Thyroid gland (tissue), 4 donors: ENCODE measurements at places on chromosomes 16 and 17. TPM values are rescaled to one million over a fixed set of nuclear protein-coding genes. Genes with fewer than 3 reads are reported as not detected.
A peak's percentile ranks its signal among the peaks of the same experiment; 100 is the strongest.

DNA sequence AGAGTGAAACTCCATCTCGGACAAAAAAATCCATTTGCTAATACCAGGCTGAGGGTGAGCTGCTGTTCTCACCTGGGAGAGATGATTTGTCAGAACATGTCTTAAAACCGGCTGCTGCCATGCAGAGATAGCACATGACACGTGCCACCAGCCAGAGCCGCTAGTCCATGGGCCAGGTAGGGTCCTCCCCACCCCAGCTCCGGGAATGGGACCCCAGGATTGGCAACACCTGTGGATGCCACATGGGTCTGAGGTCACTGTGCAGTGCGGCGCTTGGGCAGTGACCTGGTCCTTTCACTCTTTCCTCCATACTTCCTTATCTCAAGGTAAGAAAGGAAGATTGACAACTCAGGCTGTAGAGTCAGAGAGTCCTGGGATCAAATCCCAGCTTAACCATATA, 393.3 kb upstream of the TNRC6C start:
- DNase-seq = no peak
- no peaks in the 10 kb centered on the region for H3K36me3 ChIP-seq
- no peak overlapping the region for H3K27ac ChIP-seq

- no peak overlapping the region for H3K4me3 ChIP-seq
- no peaks in the 10 kb centered on the region for H3K4me1 ChIP-seq
- H3K36me3 ChIP-seq = no peaks in the 10 kb centered on the region
- DNase-seq = no peak
- no peak overlapping the region for H3K27ac ChIP-seq
Measured at GRCh38 chr16:27798241-27798640, 248.3 kb downstream of the KATNIP start.

GRCh38 chr17:63533433-63534077, 10.4 kb downstream of the KCNH6 start:
- no peak overlapping the region for H3K4me3 ChIP-seq
- no peaks in the 10 kb centered on the region for H3K36me3 ChIP-seq
- peaks cover 5% of the 10 kb centered on the region for H3K4me1 ChIP-seq

DNA sequence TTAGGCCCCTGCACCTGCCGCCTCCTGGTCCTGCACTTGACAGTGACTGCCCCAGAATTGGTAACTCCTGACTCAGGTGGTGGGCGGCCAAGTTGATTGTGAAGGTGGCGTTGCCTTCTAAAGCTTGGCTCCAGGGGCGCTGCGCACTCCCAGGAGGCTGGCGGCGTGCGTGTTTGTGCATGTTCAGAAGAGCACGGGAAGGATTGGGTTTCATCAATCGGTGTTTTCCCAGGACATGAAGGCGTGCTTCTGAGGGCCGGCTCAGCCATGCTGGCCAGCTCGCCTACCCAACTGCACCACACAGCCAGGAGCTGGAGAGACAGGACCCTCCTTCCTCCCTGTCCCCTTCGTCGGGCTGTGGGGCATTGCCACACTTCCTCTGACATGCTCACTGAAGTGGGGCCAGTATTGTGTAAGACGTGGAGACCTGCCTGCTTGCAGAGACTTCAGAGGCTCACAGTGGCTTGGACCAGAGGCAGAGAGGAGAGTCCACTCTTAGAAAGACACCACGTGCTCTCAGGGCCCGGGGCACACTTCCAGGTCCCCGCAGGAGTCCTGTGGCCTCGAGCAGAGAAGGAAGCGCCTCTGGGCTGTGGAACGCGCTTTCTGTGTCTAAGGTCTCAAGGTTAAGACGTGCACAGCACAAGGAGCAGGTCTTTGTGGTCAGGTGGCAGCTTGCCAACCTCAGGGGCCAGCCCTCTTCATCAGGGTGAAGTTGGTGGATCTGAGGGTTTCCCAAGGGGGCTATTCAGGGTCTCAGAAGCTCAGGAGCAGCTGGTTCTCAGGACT, 2.8 kb downstream of the RAB40C start:
- peaks cover 45% of the 10 kb centered on the region for H3K4me1 ChIP-seq
- DNase-seq = peak; percentile 74
- no peaks in the 10 kb centered on the region for H3K27me3 ChIP-seq
- H3K27ac ChIP-seq = peak overlapping the region; percentile 85

TBC1D3G gene
- 1.2 TPM for total RNA-seq

- H3K4me1 ChIP-seq = peaks cover 6% of the 10 kb centered on the region
- H3K36me3 ChIP-seq = no peaks in the 10 kb centered on the region
- H3K27me3 ChIP-seq = no peaks in the 10 kb centered on the region
- H3K27ac ChIP-seq = no peak overlapping the region
Measured at GRCh38 chr17:7875804-7876370, 12.7 kb upstream of the CHD3 start.

- H3K4me3 ChIP-seq = no peak overlapping the region
- no peaks in the 10 kb centered on the region for H3K27me3 ChIP-seq
- H3K4me1 ChIP-seq = peaks cover under 1% of the 10 kb centered on the region
- H3K36me3 ChIP-seq = no peaks in the 10 kb centered on the region
Measured at GRCh38 chr17:71933306-71933705, 187.5 kb upstream of the SOX9 start.

DNA sequence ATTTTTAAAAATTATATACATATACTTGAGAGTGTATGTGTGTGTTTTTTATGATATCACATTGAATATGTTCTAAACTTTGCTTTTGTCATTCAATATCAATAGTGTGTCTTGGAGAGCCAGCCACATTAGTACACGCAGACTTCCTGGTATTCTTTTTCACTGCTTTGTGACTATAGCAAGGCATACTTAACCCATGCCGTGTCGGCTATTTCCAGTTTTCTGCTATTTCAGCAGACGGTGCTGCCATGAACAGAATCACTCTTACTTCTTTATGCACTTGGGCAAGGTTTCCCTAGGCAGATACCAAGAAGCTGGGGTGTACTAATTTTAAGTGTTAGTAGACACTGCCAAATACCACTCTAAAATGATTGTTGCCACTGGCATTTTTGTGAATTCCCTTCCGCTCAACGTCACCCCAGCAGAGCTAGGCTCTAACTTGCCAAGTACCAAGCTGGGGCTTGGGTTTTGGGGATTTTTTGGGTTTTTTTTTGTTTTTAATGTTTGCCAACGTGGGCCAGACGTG, 134.9 kb downstream of the SOCS1 start:
- no peak overlapping the region for H3K27ac ChIP-seq
- DNase-seq = no peak
- H3K4me3 ChIP-seq = no peak overlapping the region
- no peaks in the 10 kb centered on the region for H3K27me3 ChIP-seq
- peaks cover 5% of the 10 kb centered on the region for H3K36me3 ChIP-seq

SNAI3 gene
- 1.3 TPM for total RNA-seq

- H3K36me3 ChIP-seq = peaks cover 5% of the 10 kb centered on the region
- peaks cover 55% of the 10 kb centered on the region for H3K4me1 ChIP-seq
- H3K27me3 ChIP-seq = no peaks in the 10 kb centered on the region
- H3K27ac ChIP-seq = peak overlapping the region; percentile 72
Measured at GRCh38 chr16:67915831-67916723, 15.6 kb downstream of the CTRL start.

- peak overlapping the region; percentile 76 for H3K27ac ChIP-seq
- H3K36me3 ChIP-seq = no peaks in the 10 kb centered on the region
Measured at GRCh38 chr17:36600936-36601302, 464 bp upstream of the MRM1 start.

GRCh38 chr16:87806261-87806640, 40.5 kb upstream of the KLHDC4 start:
- H3K36me3 ChIP-seq = no peaks in the 10 kb centered on the region
- no peak overlapping the region for H3K27ac ChIP-seq
- no peaks in the 10 kb centered on the region for H3K27me3 ChIP-seq

DNA sequence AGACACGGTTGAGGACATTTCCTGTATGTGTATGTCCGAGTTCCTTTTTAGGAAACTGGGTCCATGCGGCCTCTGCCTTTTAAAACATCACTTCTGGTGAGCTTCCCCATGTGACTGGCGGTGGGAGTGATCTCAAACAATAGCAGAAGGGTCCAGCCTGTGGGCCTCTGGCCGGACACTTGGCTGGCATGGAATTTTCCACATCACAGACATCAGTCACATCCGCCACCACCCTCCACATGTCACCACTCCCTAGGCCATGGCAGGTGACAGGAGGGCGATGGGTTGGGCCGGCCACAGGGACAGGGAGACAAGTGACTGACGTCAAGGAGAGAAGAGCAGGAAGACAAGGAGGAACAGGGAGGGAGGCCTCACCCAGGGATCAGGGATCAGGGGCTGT, 83.7 kb downstream of the DNAH17 start:
- DNase-seq = no peak
- no peak overlapping the region for H3K4me3 ChIP-seq
- H3K4me1 ChIP-seq = no peaks in the 10 kb centered on the region
- H3K27me3 ChIP-seq = no peaks in the 10 kb centered on the region
- no peaks in the 10 kb centered on the region for H3K36me3 ChIP-seq

DNA sequence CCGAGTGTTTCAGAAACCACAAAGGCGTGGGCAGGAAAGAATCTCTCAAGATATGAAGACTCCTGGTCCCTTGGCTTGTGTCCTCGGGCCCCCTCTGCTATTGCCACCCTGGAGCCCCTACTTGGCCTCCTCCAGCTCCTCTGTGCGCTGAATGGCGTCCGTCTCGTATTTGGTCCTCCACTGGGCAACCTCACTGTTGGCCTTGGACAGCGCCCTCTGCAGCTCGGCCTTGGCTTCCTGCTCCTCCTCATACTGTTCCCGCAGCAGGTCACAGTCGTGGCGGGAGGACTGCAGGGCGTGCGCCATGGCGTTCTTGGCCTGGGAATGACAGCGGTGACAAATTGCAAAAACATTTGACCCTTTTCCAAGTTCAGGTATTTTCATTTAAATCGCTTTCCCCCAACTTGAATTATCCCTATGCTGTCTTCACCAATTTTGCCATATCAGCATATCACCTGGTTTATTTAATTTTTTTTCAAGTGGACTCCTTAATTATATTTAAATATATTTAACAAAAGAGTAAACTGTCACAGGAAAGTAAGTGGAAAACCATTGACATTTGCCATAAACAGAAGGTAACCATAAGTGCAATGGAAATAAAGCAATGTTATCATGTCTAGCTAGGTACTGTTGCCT, 59.7 kb downstream of the MYH13 start:
- no peak overlapping the region for H3K27ac ChIP-seq
- H3K36me3 ChIP-seq = no peaks in the 10 kb centered on the region
- no peaks in the 10 kb centered on the region for H3K27me3 ChIP-seq
- H3K4me1 ChIP-seq = peaks cover 4% of the 10 kb centered on the region

- no peak overlapping the region for H3K27ac ChIP-seq
- H3K27me3 ChIP-seq = no peaks in the 10 kb centered on the region
- peaks cover 22% of the 10 kb centered on the region for H3K4me1 ChIP-seq
- no peak for DNase-seq
- H3K36me3 ChIP-seq = peaks cover 17% of the 10 kb centered on the region
Measured at GRCh38 chr17:16081507-16082087, 82.0 kb downstream of the TTC19 start.

DNA sequence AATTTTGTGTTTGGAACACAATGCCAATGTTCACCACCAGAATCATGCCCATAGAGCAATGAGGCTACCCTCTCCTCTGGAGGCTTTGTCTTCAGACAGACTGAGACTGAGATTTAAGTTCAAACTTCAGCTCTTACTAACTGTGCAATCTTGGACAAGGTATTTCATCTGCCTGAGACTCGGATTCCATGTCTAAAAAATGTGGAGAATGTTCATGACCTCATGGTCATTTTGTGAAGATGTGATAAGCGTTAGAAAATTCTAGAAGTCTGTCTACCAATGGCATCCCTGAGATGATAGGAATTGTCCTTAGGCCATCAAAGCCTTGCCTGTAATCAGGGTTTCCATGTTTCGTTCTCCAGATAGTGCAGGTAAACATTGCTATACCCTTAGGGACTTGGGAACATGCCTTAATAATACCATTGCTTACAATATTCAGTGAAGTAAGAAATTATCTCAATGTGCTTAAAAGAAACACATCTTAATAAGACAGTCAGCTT, 388.2 kb upstream of the MAF start:
- H3K27ac ChIP-seq = no peak overlapping the region
- no peak for DNase-seq
- no peak overlapping the region for H3K4me3 ChIP-seq

- peak; percentile 70 for DNase-seq
- H3K27ac ChIP-seq = peak overlapping the region; percentile 77
- H3K4me3 ChIP-seq = no peak overlapping the region
- no peaks in the 10 kb centered on the region for H3K27me3 ChIP-seq
- H3K4me1 ChIP-seq = peaks cover 4% of the 10 kb centered on the region
- no peaks in the 10 kb centered on the region for H3K36me3 ChIP-seq
Measured at GRCh38 chr16:17483351-17483750, 12.6 kb upstream of the XYLT1 start.

VMO1 gene
- 1.8 TPM for total RNA-seq

GRCh38 chr17:44977814-44978550, 9.9 kb upstream of the C1QL1 start:
- H3K4me3 ChIP-seq = no peak overlapping the region
- no peak overlapping the region for H3K27ac ChIP-seq

- DNase-seq = no peak
- no peak within 1 kb of the TSS for H3K4me3 ChIP-seq
- H3K27me3 ChIP-seq = no peaks in the 10 kb centered on the region
- no peaks in the 10 kb centered on the region for H3K36me3 ChIP-seq
Measured at GRCh38 chr17:45844695-45845375, at the start of gene SPPL2C. SPPL2C (plus strand) TSS chr17:45844881; CDS start chr17:45844907, 26 bp downstream.

DNA sequence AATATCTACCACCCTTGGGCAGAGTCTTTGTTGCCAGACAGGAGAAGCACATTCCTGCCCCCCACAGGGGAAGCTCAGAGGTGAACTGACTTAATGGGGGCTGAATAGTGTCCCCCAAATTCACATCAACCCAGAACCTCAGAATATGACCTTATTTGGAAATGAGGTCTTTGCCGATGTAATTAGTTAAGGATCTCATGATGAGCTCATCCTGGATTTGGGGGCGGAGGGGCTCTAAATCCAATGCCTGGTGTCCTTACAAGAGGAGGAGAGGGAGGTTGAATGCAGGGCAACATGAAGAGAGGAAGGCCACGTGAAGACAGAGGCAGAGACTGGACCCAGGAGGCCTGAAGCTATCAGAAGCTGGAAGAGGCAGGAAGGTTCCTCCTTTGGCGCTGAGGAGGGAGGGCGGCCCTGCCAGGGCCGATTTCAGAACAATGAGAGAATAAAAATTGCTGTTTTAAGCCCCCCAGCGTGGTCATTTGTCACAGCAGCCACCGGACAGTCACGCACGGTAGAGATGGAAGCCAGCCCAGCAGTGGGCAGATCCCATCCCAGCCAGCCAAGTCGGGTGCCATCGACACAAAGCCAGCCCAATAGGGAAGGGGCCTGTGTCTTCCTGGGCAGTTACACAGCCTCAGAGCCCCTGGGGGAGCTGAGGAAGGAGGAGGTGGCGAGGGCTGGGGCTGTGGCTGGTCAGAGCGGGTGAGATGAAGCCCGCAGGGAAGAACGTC, 21.3 kb downstream of the C16orf74 start:
- no peak overlapping the region for H3K4me3 ChIP-seq
- H3K36me3 ChIP-seq = no peaks in the 10 kb centered on the region
- H3K27ac ChIP-seq = no peak overlapping the region
- H3K27me3 ChIP-seq = no peaks in the 10 kb centered on the region

- no peaks in the 10 kb centered on the region for H3K36me3 ChIP-seq
- H3K27ac ChIP-seq = no peak overlapping the region
- H3K4me1 ChIP-seq = no peaks in the 10 kb centered on the region
- H3K27me3 ChIP-seq = no peaks in the 10 kb centered on the region
- H3K4me3 ChIP-seq = no peak overlapping the region
Measured at GRCh38 chr17:52470553-52470952, 312.0 kb upstream of the CA10 start.

SHPK gene
- 16.1 TPM for total RNA-seq
